ENCODE measurements at places on chromosomes 4 and X.

DNA sequence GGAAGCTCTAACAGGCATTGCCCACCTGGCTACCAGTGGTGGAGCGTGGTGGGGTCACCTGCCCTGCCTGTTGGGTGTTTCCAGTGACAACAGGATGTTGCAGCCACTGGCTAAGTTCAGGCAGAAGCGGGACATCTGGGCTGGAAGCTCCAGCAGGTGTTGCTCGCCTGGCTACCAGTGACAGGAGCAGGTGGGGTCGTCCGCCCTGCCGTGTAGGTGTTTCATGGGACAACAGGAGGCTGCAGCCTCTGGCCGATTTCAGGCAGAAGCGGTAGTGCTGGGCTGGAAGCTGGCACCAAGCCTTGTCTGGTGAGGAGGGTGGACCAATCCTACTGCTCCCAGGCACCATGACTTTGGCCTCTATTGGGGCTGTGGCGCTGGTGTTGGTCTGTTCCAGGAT lies 39.4 kb downstream of the RIPPLY1 start:
- no peak for DNase-seq

- DNase-seq, result no peak
Measured at GRCh38 chr4:116122124-116122523, 963.3 kb downstream of the TRAM1L1 start.

DNA sequence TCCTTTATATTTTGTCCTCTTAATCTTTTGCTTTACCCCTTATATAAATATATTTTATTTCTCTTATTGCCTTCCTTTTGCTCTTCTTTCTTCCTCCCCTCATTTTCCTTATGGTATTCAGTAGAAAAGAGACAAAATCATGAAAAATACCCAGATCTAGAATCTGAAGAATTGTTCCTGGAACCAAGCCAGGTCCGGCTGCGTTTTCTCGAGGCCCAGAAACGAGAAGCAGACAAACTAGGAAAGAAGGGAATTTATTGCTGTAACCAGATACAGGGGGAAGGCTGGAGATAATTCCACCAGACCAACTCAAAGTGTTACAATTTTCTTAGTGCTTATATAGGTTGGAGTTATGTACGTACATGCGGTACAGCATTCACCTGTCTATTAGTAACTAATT lies 328.7 kb downstream of the GABRG1 start:
- DNase-seq, result no peak

DNA sequence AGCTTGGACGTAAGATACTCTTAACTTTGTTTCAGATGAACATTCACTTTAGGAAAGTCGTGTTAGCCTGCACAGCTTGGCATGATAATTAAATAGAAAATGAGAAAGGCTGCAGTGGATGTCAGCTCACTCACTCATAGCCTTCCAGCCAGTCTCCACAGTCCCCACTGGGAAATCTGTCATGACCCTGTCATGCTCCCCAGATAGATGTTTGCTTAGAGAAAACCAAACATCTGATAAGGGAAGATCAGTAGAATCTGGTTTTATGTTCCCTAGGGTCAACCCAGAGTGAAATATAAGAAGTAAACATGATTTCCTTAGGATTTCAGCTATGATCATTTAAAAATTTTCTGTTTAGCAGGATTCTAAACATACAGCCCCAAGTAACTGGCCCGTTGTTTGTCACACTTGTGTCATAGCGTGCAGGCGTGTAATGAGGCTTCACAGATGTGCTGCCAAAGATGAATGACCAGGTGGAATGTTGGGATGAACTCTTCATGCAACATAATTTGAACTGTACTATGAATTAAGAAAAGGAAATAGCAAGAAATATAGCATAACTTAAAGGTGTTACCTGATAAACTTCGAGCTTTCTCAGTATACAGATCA lies 180.1 kb downstream of the BANK1 start:
- DNase-seq, result no peak

DNA sequence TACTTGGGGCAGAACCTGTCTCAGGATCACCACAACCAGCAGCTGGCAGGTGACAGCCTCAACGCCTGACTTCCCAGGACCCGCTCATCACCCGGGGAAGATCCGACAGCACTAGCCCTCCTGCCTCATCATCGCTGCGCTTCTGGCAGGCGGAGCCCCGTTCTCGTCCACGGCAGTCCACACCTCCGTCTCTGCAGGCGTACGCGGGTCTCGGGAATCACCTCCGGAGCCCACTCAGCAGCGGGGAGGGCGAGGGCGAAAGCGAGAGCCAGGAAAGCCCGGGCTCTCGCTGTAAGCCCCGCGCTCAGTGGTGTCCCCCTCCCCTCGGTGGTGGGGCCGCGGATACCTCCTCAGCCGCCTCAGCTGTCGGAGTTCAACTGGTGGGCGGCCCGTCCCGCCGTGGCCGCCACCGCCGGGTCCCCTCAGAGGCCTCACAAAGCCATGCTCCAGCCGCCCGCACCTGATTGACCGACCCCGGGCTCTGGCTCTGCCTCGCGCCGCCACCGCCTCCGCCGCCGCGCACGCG lies 518 bp upstream of the CNKSR2 start:
- no peak for DNase-seq

DNA sequence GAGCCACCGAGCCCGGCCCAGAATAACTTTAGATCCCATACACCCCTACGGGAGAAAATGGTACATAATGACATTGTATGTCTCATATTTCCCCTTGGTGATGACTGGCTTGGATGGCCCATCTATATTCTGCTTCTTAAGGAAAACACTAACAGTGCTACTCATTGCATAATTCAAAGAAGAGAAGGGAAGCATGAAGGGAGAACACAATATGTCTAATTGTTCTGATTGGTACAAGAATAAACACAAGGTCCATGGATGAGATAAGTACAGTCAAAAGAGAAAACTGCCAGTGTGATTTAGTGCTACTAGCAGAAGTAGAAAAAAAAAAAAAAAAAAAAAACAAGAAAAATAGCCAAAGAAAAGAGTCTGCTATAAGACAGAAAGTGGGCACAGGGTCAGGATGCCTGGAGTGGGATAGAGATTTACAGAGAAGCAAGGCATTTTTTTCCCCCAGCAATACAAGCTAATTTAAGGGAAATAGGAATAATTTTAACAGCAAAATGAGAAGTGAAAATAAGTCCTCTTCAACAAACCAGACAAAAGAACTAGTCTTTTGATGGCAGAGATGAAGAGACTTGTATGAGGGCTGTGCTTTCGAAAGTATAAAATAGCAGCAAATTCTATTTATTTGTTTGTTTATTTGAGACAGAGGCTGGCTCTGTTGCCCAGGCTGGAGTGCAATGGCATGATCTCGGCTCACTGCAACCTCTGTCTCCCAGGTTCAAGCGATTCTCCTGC lies 96.5 kb upstream of the MAP3K15 start:
- no peak for DNase-seq

GRCh38 chrX:45758738-45759397 lies 558.2 kb upstream of the DIPK2B start:
- DNase-seq, result no peak

DNA sequence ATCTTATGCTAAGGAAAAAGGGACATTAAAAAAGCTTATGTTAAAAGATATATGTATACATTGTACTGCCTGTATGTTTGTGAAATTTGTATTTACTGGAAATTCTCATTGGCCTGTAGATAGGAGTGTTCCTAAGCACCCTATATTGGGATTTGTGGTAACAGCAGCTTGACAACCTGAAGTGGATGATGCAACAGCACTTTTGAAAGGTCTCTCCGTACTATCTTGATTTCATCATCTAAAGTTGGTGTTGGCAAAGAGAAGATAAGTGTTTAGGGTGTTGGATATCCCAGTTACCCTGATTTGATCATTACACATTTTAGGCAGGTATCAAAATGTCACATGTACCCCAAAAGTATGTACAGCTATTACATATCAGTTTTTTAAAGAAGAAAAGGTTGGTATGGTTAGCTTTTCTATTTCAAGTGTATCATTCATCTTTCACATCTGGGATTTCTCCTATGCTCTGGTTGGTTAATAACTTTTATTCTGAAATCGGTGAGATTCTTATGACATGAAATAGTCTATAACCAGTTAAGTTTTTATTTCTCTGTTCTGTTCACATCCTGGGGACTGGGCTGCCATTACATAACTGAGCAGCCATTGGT lies 10.3 kb downstream of the HADH start:
- no peak for DNase-seq

DNA sequence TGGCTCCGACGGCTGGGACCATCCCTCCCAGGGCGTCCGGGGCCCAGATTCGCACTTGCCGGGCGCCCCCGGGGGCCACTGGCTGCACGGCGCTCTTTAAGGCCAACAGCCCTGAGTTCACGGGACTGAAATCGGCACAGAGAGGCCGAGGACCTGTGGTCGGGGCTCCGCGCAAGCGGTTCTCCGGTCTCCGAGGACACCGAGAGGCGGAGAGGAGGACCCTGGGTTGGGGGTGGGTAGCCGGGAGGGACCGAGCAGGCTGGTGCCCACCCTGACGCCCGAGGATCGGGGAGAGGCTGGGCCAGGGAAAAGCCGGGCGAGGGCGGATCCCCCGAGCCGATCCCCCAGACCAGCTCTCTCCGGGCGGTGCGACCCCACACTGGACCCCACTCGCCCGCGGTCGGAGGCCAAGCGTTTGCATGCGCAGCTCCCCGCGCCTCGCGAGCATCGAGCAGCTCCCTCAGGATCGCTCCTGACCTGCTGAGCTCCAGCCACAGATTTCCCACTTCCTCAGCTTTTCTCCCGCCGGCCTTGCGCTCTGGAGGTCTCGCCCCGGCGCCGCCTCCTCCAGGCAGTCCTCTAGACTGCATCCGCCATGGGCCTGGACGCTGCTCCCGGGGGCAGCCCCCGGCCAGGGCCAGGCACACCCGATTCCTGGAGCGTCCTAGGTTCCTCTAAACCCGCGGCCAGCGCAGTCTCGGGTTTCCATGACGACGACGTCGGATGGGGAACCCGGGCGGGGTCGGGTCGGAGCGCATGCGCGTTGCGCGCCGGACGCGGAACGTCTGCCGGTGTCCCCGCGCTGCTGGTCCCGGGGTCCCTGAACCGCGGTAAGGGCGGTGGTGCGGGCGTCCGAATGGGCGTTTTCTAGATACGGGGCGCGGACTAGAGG lies 17.6 kb upstream of the NAT8L start:
- DNase-seq, result peak; percentile 68

- DNase-seq, result no peak
Measured at GRCh38 chr4:3677748-3678070, 88.5 kb upstream of the ADRA2C start.

GRCh38 chrX:40209951-40210617 lies 112.3 kb upstream of the BCOR start:
- DNase-seq, result no peak

- no peak for DNase-seq
Measured at GRCh38 chr4:118314221-118314620, 38.6 kb downstream of the PRSS12 start.

DNA sequence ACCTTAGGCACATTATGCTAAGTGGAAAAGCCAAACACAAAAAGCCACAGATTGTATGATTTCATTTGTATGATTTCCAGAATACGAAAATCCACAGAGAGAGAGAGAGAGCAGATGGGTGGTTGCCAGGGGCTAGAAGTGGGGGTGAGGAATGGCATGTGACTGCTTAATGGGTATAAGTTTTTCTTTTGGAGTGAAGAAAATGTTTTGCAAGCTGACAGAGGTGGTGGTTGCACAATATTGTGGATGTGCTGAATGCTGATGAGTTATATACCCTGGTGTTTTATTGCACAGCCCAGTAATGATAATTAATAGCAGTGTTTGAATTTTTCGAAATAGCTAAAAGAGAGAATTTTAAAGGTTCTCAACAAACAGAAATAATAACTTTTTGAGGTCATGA lies 386.1 kb upstream of the HS3ST1 start:
- no peak for DNase-seq

- DNase-seq, result no peak
Measured at GRCh38 chrX:119375561-119375960, 23.6 kb upstream of the SLC25A43 start.

DNA sequence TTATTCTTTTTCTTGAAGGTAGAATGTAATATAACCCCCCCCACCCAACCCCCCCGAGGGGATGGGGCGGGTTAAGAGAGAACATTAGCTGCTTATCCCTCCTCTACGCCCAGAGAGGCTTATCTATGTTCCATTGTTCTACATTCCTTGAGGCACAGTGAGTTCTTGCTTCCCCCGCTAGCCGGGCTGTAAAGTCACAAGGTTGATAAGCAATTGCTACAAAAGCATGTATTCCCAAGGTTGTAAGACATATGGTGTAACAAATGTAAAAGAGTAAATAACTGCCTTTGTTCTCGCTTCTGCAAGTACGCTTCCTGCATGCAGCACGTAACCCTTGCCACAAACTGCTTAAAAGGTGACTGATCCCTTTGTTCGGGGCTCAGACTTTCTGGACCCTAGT lies 8.2 kb downstream of the DCAF8L2 start:
- no peak for DNase-seq

DNA sequence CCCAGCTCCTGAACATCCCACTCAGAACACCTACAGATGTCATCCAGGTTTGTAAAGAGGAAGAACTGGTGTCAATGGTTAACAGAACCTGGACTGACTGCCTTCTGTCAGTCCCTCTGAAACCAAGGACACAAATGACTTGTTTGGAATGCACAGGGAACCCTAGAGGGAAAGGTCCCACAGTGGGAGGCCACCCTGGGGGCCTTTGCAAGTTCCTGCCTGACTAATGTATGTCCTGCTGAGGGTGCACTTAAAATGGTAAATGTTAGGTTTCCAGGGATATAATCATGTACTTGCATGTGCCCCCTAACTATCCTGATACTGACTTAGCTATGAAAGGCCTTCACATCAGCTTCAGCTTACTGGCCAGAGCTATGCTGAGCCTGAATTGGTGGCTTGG lies 15.0 kb upstream of the XAGE2 start:
- no peak for DNase-seq

- DNase-seq, result no peak
Measured at GRCh38 chrX:38879631-38880220, 78.5 kb downstream of the MID1IP1 start.

- no peak for DNase-seq
Measured at GRCh38 chr4:72397314-72397713, 171.7 kb downstream of the ADAMTS3 start.

GRCh38 chr4:38510201-38510600 lies 153.8 kb upstream of the KLF3 start:
- no peak for DNase-seq

DNA sequence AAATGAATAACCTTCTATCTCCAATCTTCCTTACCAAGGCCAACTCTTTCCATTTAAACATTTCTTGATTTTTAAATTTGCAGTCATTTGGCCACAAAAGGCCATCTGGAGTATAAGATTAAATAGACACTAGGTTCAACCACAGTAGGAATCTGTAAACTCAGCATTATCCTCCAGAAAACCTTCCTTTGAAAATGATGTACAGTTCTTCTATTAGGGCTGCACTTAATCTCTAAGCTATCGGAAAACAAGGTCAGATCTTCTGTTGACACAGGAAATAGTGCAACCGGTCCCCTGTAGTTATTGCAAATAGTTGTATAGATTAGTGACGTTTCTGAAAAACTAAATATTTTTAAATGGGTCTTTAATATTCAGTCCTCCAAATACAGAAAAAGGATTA lies 359.0 kb upstream of the ATOH1 start:
- no peak for DNase-seq

- no peak for DNase-seq
Measured at GRCh38 chr4:93092765-93093164, 735.8 kb upstream of the ATOH1 start.

GRCh38 chrX:134660627-134661026 lies 2.4 kb upstream of the PLAC1 start:
- DNase-seq, result no peak
